ENCODE measurements at places on chromosomes 3 and 15.
A peak's percentile ranks its signal among the peaks of the same experiment; 100 is the strongest.

DNA sequence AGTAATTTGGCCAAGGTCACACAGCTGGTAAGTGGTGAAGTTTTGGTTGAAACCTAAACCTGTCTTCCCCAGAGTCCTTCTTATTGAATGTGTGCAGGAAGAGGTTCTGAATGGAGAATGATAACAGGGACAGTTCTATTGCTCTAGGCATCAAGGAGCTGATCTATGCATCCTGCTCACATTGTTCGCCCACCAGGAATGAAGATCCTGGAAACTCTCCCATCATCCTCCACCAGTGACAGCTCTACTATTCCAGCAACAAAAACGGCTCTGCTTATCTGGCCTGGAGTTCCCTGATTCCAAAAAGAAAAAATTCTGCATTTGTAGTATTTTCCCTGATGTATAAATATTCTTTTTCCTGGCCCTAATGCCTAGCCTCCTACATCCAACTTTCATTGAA is 16.4 kb upstream of the TNFAIP8L3 start:
- H3K36me3 ChIP-seq, result no peaks in the 10 kb centered on the region
- DNase-seq, result no peak
- H3K27me3 ChIP-seq, result peaks cover 4% of the 10 kb centered on the region
- H3K4me3 ChIP-seq, result no peak overlapping the region

GRCh38 chr3:99938270-99938911 is 120.7 kb downstream of the CMSS1 start:
- no peak for DNase-seq
- H3K4me3 ChIP-seq, result no peak overlapping the region
- H3K27me3 ChIP-seq, result no peaks in the 10 kb centered on the region
- H3K4me1 ChIP-seq, result no peaks in the 10 kb centered on the region
- no peak overlapping the region for H3K27ac ChIP-seq
- no peaks in the 10 kb centered on the region for H3K36me3 ChIP-seq

GRCh38 chr3:36538136-36538749 is 157.9 kb downstream of the STAC start:
- H3K4me3 ChIP-seq, result no peak overlapping the region
- no peaks in the 10 kb centered on the region for H3K27me3 ChIP-seq
- no peak for DNase-seq
- no peaks in the 10 kb centered on the region for H3K4me1 ChIP-seq
- H3K27ac ChIP-seq, result no peak overlapping the region

DNA sequence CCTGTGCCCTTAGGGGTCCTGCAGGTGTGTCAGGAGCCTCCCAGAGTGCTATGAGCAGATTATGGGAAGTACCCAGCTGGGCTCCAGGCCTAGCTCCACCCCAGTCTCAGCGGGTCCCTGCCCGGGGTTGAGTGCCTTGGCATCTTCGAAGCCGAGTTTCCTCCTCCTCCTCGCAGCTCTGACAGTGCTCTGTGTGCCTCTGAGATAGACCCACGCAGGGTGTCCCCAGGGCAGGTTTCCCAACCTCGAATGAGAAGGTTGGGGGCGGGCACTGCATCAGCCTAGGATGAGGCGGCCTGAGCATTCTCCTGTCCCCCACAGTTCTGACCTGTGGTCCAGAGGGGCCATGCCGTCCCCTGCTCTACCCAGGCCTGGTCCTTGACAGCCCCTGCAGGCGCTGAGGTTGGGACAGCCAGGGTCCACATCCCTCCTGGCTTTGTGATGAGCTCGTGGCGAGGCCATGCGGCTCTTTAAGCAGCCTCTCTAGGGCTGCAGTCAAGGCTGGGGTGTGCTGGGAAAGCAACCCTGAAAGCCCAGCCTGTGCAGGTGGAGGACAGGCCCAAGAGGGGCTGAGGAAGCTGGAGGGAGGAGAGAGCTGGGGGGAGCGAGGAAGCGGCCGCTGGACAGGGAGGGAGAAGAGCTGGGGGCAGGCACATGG is 20.2 kb upstream of the SKOR1 start:
- no peak for DNase-seq
- peaks cover 2% of the 10 kb centered on the region for H3K36me3 ChIP-seq
- no peak overlapping the region for H3K4me3 ChIP-seq
- H3K27me3 ChIP-seq, result no peaks in the 10 kb centered on the region
- no peaks in the 10 kb centered on the region for H3K4me1 ChIP-seq
- H3K27ac ChIP-seq, result no peak overlapping the region

- no peaks in the 10 kb centered on the region for H3K4me1 ChIP-seq
- H3K27me3 ChIP-seq, result no peaks in the 10 kb centered on the region
- H3K27ac ChIP-seq, result no peak overlapping the region
- H3K36me3 ChIP-seq, result no peaks in the 10 kb centered on the region
- no peak for DNase-seq
Measured at GRCh38 chr15:31522028-31522427, 195.4 kb downstream of the KLF13 start.

DNA sequence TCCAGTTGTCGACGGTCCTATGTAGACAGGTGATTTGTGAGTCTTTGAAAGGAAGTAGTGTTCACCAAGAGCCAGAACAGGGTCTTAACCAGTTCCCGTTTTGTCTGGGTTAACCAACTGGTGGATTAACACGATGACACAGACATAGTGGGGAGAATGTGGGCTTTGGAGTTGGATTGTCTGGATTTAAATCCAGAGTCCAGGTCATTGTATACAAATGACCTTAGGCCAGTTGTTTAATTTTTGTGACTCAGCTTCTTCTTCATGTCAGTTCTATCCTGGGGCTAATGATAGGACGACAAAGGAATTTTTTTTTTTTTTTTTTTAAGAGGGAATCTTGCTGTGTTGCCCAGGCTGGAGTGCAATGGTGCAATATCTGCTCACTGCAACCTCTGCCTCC is 126.7 kb downstream of the LPP start:
- H3K36me3 ChIP-seq, result no peaks in the 10 kb centered on the region
- H3K4me3 ChIP-seq, result no peak overlapping the region
- H3K27me3 ChIP-seq, result no peaks in the 10 kb centered on the region
- H3K27ac ChIP-seq, result no peak overlapping the region
- no peak for DNase-seq

DNA sequence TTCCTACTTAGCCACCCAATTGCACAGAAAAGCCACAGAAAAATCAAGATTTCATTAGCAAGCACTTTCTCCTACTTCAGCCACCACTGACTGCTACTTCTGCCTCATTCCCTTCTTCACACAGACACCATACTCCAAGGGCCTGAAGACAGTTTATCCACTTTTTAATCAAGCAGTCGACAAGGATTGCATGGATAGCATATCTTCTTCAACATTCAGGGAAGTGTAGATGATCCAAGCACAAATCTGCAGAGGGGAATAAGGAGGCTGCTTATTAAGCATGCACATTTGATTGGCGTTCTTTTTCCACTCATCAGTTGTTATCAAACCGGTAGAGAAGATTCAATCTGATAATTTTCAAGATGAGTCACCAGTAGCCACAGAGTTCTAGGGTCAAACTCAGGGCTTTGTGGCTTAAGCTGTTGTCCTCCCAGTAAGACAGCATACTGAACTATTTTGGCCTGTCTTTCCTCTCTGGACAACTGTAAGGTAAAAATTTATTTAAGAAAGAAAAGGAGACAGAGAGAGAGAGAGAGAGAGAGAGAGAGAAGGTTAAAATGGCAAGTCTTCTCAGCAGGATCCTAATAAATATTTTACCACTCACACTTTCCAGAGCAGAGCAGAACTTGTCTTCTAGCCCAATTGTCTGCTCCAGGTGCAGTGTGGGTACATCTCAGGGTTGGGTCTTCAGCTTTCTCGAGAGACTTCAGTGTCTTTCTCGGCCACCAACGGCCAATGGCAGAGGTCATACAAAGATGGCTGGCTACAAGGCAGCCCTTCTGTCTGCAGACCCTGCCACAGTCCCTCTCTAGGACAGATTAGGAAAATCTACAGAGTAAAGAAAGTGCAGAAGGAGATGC is 80.6 kb upstream of the BHLHE40 start:
- no peaks in the 10 kb centered on the region for H3K27me3 ChIP-seq
- H3K4me3 ChIP-seq, result no peak overlapping the region
- H3K36me3 ChIP-seq, result no peaks in the 10 kb centered on the region
- peak; percentile 9 for DNase-seq
- H3K27ac ChIP-seq, result no peak overlapping the region

GRCh38 chr3:10228248-10228950 is 19.9 kb upstream of the TATDN2 start:
- H3K27me3 ChIP-seq, result no peaks in the 10 kb centered on the region
- H3K4me1 ChIP-seq, result peaks cover 46% of the 10 kb centered on the region
- peak; percentile 20 for DNase-seq
- no peak overlapping the region for H3K27ac ChIP-seq
- H3K36me3 ChIP-seq, result no peaks in the 10 kb centered on the region

GRCh38 chr15:85475317-85475701 is 94.9 kb downstream of the AKAP13 start:
- DNase-seq, result no peak
- peaks cover 30% of the 10 kb centered on the region for H3K4me1 ChIP-seq
- H3K27ac ChIP-seq, result no peak overlapping the region
- H3K4me3 ChIP-seq, result no peak overlapping the region
- peaks cover 4% of the 10 kb centered on the region for H3K36me3 ChIP-seq

DNA sequence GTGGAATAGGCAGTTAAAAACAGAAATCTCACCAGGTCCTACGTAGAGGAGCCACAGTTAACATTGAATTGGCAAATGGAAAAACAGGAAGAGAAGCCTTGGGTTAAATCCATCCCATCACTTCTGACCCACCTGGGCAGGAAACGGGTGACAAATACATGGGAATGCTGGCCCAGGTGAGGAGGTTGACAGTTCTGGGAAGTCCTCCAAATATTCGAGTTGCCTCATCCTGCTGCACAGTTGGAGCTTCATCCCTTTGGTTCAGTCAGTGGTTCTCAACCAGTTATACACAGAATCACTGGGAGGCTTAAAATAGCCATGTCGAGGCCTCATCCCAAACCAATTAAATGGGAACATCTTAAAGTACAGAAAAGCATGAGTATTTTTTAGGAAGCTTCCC is 5.3 kb downstream of the MYZAP start:
- peaks cover 2% of the 10 kb centered on the region for H3K4me1 ChIP-seq
- H3K4me3 ChIP-seq, result no peak overlapping the region
- peaks cover 9% of the 10 kb centered on the region for H3K27me3 ChIP-seq
- no peak for DNase-seq
